ENCODE measurements at places on chromosomes 12 and 14.
A peak's percentile ranks its signal among the peaks of the same experiment; 100 is the strongest.

DNA sequence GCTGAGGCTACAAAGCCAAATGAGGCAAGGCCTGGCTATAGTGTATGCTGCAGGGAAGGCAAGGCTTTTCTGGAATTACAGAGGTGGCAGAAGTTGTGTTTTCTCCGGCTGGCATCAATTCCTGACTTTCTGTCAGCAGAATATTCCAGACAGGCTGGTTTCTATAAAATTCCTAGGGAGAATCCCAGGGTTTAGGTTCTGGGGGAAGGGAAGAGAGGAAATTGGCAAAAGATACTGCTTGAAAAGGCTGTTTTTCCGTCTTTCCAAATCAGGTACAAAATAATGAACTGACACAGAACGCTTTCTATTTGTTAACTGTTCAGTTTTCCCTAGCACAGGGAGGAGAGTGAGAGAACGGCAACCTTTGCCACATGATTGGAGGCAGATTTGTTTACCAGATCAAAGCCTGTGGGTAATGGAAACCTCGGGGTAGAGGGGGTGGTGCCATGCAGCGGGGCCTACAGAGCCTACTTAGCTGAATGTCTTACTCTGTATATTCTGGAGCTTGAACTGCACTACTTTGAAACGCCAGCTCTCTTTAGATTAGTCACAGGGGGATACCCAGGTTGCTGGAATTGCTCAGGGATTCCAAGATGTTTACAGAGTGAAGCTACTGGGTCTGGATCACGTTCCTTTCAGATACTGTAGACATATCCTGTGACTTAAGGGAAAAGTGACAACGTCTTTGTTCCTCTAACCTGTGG lies 65.8 kb upstream of the DACT1 start:
- no peak for DNase-seq

DNA sequence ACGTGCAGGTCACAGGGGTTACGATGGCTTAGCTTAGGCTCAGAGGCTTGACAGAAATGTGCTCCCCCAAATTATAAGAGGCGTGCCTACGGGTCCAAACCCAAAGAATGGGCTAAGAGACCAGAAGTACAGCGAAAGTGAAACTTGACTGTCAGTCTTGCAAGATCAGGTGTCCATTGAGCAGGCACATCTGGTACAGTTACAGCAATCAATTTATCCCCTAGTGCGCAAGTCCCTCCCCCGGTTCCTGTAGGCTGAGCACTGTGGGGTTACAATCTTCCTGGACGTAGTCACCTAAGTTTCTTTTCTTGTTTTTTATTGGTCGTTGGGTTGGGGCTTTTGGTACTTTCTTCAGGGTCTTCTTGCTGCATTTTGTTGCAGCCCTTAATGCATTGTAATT lies 134.2 kb downstream of the UNC79 start:
- no peak for DNase-seq

GRCh38 chr12:88955531-88955930 lies 375.3 kb upstream of the KITLG start:
- DNase-seq, result no peak

DNA sequence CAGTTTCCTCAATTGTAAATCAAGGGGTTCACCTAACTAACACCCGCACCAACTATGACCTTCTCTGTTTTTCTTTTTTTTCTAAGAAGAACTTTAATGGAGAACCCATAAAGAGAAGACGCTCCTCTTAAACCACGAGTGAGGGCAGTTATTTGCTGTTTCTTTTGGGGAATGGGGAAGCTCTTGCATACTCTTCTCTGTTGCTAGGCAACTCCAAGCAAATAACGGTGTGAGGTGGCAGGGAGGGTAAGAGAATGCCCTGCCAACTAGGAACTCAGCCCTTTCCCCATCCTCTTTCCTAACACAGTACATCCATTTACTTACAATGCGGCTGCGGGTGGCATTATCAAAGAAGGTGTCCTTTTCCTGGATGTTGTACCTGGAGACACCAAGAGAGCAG lies 114.9 kb downstream of the ANO2 start:
- DNase-seq, result no peak

- no peak for DNase-seq
Observed at GRCh38 chr14:39991041-39991440, 558.8 kb upstream of the FBXO33 start.

GRCh38 chr12:94767956-94768355 lies 117.6 kb upstream of the TMCC3 start:
- no peak for DNase-seq

DNA sequence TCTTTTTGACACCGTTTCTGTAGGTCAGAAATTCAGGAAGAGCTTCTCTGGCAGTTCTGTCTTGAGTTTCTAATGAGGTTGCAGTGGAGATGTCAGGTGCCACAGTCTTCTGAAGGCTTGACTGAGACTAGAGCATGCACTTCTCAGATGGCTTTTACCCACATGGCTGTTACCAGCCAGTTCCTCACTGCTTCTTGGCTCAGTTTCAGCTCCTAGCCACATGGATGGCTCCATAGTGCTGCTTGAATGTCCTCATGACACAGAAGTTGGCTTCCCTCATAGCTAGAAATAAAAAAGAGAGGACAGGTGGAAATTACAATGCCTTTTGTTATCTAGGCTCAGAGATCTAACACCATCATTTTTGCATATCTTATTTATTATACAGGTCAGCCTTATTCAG lies 38.1 kb upstream of the SLC2A13 start:
- DNase-seq, result no peak

- no peak for DNase-seq
Observed at GRCh38 chr12:121218588-121219352, 8.8 kb downstream of the P2RX4 start.

- DNase-seq, result peak; percentile 13
Observed at GRCh38 chr14:67815573-67816225, 691 bp downstream of the ZFYVE26 start.

GRCh38 chr12:45962553-45963325 lies 27.6 kb downstream of the SCAF11 start:
- DNase-seq, result no peak

- DNase-seq, result peak; percentile 10
Observed at GRCh38 chr14:32078023-32078857, 1.1 kb downstream of the ARHGAP5 start.

DNA sequence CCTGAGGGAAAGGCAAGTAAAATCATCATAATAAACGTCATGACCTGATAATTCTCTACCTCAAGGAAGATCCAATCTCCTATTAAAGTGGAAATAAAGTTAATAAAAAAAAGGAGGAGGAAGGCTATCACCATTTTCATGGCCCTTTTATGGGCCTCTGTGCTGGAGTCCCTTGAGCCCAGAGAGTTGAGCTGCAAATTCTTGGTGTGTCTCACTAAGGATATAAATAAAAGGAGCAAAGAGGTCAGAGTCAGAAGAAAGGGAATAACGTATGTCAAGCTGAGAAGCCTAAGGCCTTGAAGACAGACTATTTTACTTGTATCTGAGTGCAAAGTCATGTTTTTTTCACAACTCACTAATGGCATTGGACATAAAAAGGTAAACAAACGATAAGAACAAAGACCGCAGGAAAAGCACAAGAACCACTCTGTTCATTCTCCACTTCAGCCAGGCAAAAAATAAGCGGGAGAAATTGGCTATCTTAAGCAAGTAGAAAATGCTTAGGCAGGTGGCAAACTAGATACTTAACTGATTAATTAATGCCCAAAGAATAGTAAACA lies 12.0 kb upstream of the SMIM10L1 start:
- no peak for DNase-seq

DNA sequence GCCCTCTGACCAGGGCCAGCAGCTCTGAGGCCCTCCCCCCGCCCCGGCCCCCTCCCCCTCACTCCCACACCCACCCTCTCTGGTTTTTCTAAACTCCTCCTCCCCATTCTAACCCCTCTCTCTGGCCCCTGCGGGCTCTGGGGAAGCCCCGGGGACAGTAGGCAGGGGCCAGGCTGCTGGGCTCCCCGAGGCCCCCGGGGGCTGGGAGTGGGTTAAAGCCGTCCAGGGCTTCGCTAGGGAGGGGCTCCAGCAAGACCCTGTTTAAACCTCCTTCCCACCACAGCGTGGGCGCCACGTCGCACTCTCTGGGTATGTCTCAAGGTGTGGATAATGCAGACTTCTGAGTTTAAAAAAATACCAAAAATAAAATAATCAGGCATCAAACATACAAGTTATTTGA lies 51.4 kb downstream of the GALNT9 start:
- no peak for DNase-seq

GRCh38 chr14:64394977-64395633 lies 7.0 kb downstream of the MTHFD1 start:
- no peak for DNase-seq

GRCh38 chr12:114407842-114408411 lies 2.0 kb upstream of the TBX5 start:
- DNase-seq, result no peak

GRCh38 chr12:58288190-58288589 lies 346.8 kb downstream of the ATP23 start:
- no peak for DNase-seq

DNA sequence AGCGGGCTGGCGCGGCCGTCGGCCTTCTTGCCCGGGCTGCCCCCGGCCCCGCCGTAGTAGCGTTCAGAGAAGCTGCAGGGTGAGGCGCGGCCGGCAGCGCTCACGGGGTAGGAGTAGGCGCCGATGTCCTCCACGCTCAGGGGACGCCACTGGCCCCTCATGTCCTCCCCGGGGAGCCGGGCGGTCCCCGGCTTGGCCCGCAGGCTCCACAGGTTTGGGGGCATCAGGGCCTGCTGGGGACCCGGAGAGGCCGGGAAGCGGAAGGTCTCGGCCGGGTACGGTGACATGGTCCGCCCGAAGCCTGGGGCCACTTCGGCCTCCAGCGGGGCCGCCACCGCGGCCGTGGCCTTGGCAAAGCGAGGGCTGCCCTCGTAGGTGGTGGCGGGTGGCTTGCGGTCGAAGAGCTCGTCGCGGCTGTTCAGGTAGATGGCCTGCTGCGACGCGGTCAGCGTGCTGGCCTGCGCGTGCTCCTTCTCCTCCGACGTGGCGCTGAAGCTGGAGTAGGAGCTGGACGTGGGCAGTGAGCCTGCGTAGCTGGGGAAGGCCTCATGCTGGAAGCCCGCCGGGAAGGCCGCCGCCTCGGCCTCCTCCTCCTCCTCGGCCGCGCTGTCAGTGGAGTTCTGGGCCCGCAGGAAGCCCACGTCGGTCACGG lies 48.7 kb downstream of the BEGAIN start:
- DNase-seq, result no peak

All from HEK293T (cell line).